Stomach (tissue), 19 donors: ENCODE measurements at places on chromosomes 5 and 9. TPM values are rescaled to one million over a fixed set of nuclear protein-coding genes. Genes with fewer than 3 reads are reported as not detected.

PCDHA4 gene
- 1.0 TPM for total RNA-seq

DMRT3 gene
- not detected for total RNA-seq

- peak; percentile 90 for DNase-seq
- peaks cover 7% of the 10 kb centered on the region for H3K4me1 ChIP-seq
- H3K36me3 ChIP-seq = no peaks in the 10 kb centered on the region
- H3K27me3 ChIP-seq = no peaks in the 10 kb centered on the region
- H3K27ac ChIP-seq = no peak overlapping the region
- H3K4me3 ChIP-seq = no peak overlapping the region
These were observed 119.1 kb upstream of the TBC1D2 start for GRCh38 chr9:98374385-98375051.

- H3K4me1 ChIP-seq = no peaks in the 10 kb centered on the region
- H3K27me3 ChIP-seq = no peaks in the 10 kb centered on the region
- H3K36me3 ChIP-seq = no peaks in the 10 kb centered on the region
- DNase-seq = no peak
These were observed 21.3 kb downstream of the HTR4 start for GRCh38 chr5:148633067-148633377.

GRCh38 chr9:125399165-125399564 lies 137.5 kb downstream of the GAPVD1 start:
- no peaks in the 10 kb centered on the region for H3K4me1 ChIP-seq
- H3K36me3 ChIP-seq = no peaks in the 10 kb centered on the region
- no peak overlapping the region for H3K27ac ChIP-seq
- H3K4me3 ChIP-seq = no peak overlapping the region
- H3K27me3 ChIP-seq = no peaks in the 10 kb centered on the region
- no peak for DNase-seq

GRCh38 chr9:121289026-121289771 lies 21.2 kb downstream of the GSN start:
- no peaks in the 10 kb centered on the region for H3K36me3 ChIP-seq
- peak overlapping the region; percentile 75 for H3K27ac ChIP-seq
- H3K27me3 ChIP-seq = no peaks in the 10 kb centered on the region

GRCh38 chr9:104991144-104991953 lies 63.4 kb upstream of the ABCA1 start:
- peak; percentile 94 for DNase-seq
- H3K27ac ChIP-seq = peak overlapping the region; percentile 93
- H3K4me3 ChIP-seq = peak overlapping the region; percentile 58
- H3K27me3 ChIP-seq = no peaks in the 10 kb centered on the region
- H3K4me1 ChIP-seq = peaks cover 35% of the 10 kb centered on the region
- no peaks in the 10 kb centered on the region for H3K36me3 ChIP-seq

DNA sequence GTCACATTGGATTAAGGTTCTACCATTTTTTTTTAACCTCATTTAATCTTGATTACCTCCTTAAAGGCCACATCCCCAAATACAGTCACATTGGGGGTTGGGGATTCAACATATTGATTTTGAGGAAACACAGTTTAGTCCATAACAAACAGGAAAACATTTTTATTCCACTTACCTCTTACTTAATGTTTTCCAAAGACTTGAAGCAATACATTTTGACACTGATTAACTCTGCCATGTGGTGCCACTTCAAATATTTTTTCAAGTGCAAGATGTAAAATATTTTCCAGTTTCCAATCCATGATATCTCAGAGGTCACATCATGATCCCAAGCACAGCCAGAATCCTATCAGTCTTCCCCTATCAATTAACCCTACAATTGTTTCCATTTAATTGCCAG lies 548.0 kb downstream of the CSNK1G3 start:
- peaks cover 25% of the 10 kb centered on the region for H3K4me1 ChIP-seq
- H3K4me3 ChIP-seq = no peak overlapping the region
- no peak for DNase-seq
- H3K27me3 ChIP-seq = no peaks in the 10 kb centered on the region

- H3K4me1 ChIP-seq = no peaks in the 10 kb centered on the region
- no peaks in the 10 kb centered on the region for H3K36me3 ChIP-seq
- no peak for DNase-seq
- H3K27ac ChIP-seq = no peak overlapping the region
- no peak overlapping the region for H3K4me3 ChIP-seq
These were observed 179.6 kb downstream of the MLLT3 start for GRCh38 chr9:20442461-20443319.

DNA sequence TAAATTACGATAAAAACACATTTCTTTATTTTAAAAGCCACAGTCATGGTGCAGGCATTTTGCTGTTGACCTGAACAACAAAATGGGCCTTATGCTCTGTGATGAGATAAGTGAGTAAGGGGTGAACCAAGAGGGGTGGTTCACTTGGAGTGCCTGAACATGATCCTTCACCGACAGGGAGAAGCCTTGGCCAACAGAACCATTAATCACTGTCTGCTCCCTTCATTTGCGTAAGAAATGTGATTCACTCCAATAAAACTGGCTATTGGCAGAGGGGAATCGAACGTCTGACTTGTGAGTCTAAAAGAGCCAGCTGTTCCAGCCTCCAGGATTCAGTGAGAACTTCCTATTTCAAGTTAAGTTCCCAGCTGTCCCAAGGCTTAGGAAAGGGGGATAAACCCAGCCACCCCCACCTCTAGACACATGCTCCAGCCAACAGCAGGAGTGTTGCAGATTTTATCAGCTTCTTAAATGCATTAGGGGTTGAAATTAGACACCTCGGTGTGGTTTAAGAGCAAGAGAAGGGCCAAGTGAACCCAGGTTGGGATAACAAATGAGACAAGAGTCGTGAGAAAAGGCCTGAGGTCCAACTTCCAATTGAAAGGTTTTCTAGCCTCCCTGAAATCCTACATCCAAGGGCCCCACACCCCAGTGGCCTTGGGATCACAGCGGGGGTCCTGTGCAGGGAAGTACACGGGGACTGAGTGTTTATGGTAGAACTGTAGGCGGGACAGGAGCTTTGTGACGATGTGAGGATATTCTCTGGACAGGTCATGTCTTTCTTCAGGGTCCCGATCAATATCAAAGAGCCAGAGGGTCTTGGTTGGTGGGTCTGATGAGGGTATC lies 131.4 kb upstream of the LHFPL2 start:
- H3K27ac ChIP-seq = no peak overlapping the region
- no peaks in the 10 kb centered on the region for H3K4me1 ChIP-seq
- peaks cover 12% of the 10 kb centered on the region for H3K36me3 ChIP-seq
- no peaks in the 10 kb centered on the region for H3K27me3 ChIP-seq
- DNase-seq = peak; percentile 56
- H3K4me3 ChIP-seq = no peak overlapping the region
